T-helper 1 cell treated with Interleukin-12 subunit alpha and Interleukin-12 subunit beta and Interleukin-4 antibody, amounts not matched to agents 30 ng/mL and 1 ng/mL, for 36 hours (primary cell): ENCODE measurements at places on chromosomes 7 and 10. TPM values are rescaled to one million over a fixed set of nuclear protein-coding genes. Genes with fewer than 3 reads are reported as not detected.

The EVX1 gene
- total RNA-seq, result not detected in 2 replicates

The LRRC4 gene
- not detected in 2 replicates for total RNA-seq

The LDB3 gene
- not detected in 2 replicates for total RNA-seq

The SPDYE2B gene
- total RNA-seq, result not detected in 2 replicates

The ADGRA1 gene
- total RNA-seq, result not detected in 2 replicates

The ACSL5 gene
- total RNA-seq, result 70.9 and 71.8 TPM in 2 replicates

The SORCS3 gene
- total RNA-seq, result not detected in 2 replicates
